RWPE1 (cell line): ENCODE measurements at places on chromosomes 4 and X.

DNA sequence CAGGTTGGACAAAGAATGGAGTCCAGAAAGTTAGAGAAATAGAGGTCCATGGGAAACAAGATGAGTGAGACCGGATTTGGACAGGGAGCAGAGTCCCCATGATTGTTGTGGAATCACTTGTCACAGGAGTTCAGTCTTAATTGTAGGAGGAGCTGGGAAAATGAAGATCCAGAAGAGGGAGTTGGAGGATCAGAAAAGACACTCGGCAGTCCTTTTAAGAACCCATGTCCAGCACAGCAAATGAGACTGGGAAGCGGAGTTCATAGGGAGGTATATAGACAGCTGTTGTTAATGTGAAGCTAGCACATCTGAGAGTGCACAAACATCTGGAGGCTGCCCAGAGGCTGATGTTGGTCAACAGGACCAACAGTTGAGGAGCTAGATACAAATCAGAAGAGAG is 111.4 kb upstream of the RXFP1 start:
- DNase-seq, result peak; percentile 20

GRCh38 chr4:26181616-26182015 is 139.2 kb upstream of the RBPJ start:
- no peak for DNase-seq

GRCh38 chr4:4680758-4681157 is 138.9 kb upstream of the STX18 start:
- DNase-seq, result no peak

DNA sequence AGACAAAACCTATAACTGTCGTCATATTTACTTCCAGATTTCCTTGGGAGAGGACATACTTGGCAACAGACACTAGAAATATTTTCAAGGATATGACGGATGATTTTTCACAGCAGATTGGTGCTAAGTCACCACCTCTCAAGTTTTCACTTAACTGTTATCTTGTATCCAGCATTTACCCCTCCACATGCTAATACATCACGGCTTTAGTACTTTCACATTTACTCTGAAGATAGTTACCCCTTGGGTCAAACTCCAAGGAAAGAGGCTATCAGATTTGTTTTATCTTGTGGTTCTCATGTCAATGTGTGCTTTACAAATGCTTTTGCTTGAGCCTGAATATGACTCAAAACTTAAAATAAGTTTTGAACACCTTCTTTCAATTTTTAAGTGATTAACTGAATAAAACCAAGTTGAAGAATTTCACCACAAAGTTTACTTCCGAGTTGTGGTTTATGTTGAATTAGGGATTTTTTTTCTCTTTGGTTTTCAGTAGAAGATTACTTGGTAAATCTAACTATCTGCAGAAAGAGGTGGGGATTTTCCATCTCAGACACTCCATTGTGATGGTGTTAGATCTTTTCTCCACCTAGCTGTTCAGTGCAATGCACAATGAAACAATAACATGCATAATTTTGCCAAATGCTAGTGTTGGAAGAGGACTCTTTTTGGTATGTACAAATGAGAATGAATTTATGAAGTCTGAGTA is 75.4 kb upstream of the FAT1 start:
- no peak for DNase-seq

- DNase-seq, result no peak
Observed at GRCh38 chr4:6671648-6672047, 22.0 kb upstream of the S100P start.

DNA sequence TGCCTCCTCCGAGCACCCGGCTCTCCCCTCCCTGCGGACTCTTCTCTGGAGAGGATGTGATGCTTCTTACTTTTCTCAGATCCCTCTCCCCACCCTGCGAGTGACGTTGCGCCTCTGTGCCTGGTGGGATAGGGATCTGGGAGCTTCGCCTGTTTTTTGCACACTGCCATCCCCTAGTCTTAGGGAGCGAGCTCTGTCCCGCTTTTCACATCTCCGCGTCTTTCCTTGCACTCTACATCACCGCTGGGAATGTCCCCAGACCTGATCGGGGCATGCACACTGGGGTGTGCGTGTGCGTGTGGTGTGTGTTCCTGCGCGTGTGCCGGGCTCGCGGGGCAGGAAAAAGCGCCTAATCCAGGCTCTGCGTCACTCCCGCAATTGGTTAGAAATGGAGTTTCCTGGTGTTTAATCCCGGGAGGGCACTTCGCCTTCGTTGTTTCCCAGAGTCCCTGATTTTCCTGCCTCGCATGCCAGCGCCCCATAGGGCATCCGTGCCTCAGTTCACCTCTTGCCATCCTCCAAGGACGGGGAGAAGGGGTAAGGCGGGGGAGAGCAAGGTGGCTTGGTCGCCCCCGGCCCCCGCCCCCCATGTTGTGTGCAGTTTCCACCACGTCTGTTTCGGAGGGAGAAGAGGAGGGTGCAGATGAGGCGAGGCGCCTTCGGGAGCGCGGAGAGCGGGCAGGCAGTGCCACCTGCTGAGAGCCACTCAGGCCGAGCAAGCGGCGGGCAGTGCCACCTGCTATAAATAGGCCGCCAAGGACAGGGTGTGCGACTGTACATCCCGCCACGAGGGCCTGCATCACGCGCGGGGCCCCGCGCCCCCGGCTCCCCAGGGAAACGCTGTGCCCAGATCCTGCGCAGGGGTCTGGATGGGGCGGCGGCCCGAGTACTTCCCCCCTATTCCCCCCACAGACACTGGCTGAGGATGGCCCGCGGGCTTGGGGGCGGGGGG is 759 bp upstream of the TBC1D1 start:
- no peak for DNase-seq

DNA sequence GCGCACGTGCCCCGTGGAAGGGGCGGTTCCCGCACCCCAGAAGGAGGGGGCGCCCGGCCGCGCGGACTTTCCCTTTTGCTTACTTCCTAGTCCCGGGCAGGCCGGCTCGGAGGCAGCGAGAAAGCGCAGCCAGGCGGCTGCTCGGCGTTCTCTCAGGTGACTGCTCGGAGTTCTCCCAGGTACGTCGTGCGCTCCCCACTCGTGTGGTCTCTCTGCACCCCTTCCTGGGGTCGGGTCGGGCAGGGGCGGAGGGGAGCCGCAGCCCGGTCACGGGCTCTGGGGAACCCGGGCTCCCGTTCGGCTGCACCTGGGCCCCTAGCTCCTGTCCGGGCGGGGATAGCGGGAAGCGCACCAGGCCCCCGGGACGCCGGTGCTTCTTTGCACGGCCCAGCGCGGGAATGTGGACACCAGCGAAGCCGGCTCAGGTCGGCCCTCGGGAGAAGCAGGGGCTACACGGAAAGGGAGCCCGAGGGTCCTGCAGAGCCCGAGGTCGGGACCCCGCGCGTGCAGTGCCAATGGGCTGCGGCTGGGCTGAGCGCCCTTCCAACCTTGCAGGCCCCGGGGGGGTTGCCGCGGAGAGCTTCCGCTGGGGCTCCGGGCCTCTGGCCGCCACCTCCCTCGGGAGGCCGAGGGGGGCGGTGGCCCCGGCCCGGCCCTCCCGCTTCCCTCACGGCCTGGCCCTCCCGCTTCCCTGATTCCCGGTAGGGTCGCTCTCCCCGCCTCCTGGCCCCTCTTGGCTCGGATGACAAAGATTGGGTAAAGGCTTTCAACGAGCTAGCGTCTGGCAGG is at the start of gene TLR2:
Gene TLR2, plus strand, starts transcription at position 99 of the 789 bp plus-strand sequence. CDS start 18,628 bp downstream, outside the sequence.
- peak; percentile 67 for DNase-seq

- DNase-seq, result no peak
Observed at GRCh38 chr4:3044870-3045819, 29.2 kb downstream of the HTT-AS start.

DNA sequence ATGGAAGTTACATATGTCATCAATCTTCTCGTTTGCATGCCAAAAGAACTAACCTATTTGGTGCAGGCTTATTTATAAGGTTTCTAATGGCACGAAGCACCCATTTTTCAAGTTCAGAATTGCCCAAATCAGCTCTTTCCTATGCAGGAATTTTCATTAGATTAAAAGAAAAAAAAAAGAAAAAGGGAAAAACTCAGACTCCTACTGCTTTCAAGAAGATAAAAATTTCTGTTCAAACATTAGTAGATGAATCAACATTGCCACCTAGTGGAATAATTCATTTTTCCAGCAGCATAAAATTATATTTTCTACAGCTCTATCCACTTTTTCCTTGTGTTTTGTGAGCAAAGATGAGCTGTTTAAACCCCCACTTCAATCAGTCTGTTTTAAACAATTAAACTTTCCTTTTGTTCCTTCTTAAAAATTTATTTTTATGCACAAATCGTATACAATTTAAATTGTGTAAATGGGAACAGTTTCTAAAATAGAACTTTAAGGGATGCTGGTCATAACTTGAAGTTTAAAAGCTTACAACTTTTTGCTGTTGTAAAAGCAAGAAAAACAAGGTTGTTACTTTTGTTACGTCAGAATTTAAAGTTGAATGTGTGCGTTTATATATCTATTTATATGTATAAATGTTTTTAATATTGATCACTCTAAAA is 309.9 kb downstream of the ARAP2 start:
- peak; percentile 2 for DNase-seq

DNA sequence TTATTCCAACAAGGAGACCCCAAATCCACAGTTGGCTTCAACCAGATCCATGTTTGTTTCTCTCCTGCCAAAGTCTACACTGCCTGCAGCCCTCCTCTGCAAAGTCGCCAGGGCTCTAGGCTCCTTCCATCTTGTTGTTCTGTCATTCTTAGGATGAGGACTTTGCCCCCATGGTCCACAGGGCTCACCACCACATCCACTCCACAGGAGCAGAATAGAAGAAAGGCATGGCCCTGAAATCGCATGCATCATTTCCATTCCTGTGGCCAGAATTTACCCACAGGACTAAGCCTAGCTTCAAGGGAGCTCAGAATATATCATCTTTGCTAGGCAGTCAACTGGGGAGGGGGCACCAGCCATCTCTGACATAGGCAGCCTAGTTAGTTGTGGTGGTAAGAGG is 254.7 kb downstream of the FBXW7 start:
- no peak for DNase-seq

GRCh38 chrX:69068301-69069085 is 96.8 kb downstream of the PJA1 start:
- no peak for DNase-seq

DNA sequence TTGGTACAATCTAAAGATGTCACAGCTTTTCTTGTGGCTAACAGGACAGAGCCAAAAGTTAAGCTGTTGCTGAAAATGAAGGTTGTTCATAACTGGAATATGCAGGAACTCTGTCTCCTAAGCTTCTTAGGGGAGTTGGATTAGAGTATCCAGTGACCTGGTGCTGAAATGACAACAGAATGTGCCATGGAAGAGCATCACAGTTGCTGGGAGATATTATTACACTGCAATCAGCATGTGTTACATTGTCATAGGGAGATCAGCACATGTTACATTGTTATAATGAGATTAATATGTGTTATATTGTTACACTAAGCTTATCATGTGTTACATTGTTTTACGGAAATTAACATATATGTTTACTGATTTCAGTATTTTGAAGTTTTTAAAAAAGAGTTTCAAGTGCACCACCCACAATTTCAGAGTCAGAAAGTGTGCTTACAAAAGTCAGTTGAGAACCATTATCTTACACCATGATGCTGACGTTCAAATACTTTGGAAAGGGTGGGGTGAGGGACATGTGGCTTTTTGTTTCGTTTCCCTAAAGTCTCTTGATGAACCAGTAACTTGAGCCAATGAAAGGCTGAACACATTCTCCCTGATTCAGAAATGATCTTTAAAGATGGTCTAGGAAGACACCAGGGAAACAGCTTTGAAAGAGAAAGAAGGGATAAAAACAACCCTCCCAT is 113.4 kb downstream of the DRD5 start:
- no peak for DNase-seq

- no peak for DNase-seq
Observed at GRCh38 chr4:81740487-81740886, 268.8 kb upstream of the RASGEF1B start.

- DNase-seq, result no peak
Observed at GRCh38 chr4:24965627-24966026, 52.8 kb upstream of the CCDC149 start.

GRCh38 chr4:150136481-150136880 is 58.2 kb downstream of the DCLK2 start:
- no peak for DNase-seq

- DNase-seq, result no peak
Observed at GRCh38 chr4:6257247-6258025, 12.2 kb upstream of the WFS1 start.

DNA sequence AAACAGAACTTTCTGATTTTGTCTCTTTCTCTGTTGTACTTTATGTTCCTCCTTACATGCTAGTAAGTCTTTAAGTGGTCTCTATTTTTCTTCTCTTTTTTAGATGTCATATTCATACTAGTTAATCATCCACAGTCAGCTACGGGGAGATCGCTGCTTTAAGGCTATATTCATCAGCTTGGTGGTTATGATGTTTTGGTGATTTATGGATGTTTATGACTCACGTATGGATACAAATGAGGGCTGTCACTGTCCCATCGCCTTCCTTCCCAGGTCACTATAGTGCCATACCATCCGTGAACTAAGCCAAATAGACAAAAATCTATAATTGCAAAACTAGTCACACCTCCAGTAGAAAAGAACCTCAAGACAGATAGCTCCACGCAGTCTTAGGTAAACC is 296.8 kb upstream of the AADAT start:
- DNase-seq, result no peak

GRCh38 chr4:10457255-10457801 is at the start of gene ZNF518B:
ZNF518B (minus strand) TSS chr4:10457426; CDS start chr4:10446328, 11,098 bp downstream.
- peak; percentile 79 for DNase-seq

DNA sequence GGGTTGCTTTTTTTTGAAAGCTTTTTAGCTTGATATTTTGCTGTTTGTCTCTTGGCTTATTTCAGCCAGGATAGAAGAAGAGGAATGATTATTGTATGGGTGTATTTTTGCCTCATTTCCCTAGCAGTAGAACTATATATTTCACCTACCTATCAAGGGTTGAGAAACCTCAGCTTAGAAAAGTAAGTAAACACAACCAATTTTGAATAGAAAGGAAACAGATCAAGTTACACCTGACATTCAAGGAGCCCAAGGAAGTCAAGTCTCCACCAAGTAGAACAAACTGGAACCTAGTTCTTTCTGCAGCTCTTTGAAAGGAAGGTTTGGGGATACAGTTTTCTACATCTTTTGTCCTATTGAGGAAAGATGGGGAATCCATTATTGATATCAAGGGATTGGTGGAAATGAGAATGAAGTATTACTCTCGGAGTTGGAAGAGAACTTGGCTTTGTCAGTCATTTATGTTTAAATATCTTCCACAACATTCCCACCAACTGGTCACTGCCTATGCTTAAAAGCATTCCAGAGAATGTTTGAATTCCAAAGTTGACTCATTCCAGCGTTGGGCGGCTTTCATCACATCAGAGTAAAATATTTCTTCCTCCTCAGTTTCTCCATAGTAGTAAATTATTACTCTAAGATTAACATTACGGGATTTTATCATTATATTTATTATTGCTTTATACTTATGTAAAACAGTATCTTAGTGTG is 207.8 kb upstream of the CNKSR2 start:
- no peak for DNase-seq

- no peak for DNase-seq
Observed at GRCh38 chrX:26376037-26376708, 160.2 kb downstream of the MAGEB5 start.

GRCh38 chr4:118842055-118842454 is 6.1 kb upstream of the SEC24D start:
- DNase-seq, result no peak

DNA sequence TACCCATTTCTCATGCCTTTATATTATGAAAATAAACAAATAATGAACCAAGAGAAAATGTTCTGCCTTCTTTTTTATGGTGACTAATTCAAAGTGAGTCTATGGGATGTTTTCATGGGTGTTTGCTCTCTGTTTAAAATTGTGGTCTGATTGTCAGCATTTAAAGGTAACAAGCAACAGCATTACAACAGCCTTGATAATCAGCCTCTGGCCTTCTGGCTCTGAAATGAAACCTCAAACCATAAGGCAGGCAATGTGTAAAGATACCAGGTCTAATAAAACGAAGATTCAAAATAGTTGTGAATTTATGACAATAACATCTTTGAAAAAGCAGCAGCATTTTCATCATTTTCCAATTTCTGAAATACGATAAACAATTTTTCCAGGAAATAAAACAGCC is 63.7 kb downstream of the FAM13A start:
- no peak for DNase-seq
